Left forelimb (tissue), 1 donor: ENCODE measurements at places on chromosomes 2 and 18.

GRCh38 chr2:206069417-206069816, 16.6 kb downstream of the INO80D start:
- no peak for DNase-seq

- no peak for DNase-seq
Observed at GRCh38 chr2:233853353-233853752, 982 bp downstream of the HJURP start.

GRCh38 chr2:231213931-231214642, 15.7 kb downstream of the ARMC9 start:
- DNase-seq = no peak

DNA sequence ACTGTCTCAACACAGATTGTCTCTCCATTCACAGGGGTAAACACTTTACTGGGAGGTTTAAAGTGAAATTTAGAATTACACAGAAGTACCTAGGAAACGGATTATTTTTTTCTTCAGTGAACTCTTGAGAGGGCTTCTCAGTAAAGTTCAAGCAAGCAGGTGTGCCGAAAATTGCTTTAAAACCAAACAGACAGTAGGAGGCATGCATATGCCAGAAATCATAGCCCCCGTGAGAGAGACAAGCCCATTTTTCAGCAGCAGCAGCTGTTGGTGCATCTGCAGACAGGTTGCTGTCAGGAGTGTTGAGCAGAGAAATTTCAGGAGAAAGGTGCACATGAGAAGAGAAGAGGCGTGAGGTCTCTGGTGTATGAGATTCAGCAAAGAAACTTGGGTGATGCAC, 2115.5 kb upstream of the CELF4 start:
- no peak for DNase-seq

GRCh38 chr2:205375461-205376448, 306.5 kb upstream of the NRP2 start:
- DNase-seq = no peak

DNA sequence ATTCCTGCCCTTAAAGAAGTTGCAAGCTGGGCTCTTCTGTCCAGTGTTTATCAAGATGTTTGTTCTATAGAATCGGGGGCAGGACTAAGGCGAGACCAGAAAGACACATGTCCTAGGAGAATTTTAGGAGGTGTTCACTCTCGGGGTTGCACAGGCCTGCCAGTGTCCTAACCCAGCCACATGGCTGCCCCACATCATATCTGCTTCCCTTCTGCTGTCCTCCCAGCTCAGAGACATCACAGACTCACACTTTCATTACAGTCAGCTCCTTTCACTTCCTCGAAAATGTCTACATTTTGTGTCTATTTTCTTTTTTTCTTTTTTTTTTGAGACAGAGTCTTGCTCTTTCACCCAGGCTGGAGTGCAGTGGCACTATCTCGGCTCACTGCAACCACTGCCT, 10.7 kb upstream of the MRO start:
- DNase-seq = no peak

- DNase-seq = no peak
Observed at GRCh38 chr2:38432820-38433606, 55.9 kb upstream of the ATL2 start.

- DNase-seq = no peak
Observed at GRCh38 chr2:234966340-234966739, 14.5 kb downstream of the SH3BP4 start.

DNA sequence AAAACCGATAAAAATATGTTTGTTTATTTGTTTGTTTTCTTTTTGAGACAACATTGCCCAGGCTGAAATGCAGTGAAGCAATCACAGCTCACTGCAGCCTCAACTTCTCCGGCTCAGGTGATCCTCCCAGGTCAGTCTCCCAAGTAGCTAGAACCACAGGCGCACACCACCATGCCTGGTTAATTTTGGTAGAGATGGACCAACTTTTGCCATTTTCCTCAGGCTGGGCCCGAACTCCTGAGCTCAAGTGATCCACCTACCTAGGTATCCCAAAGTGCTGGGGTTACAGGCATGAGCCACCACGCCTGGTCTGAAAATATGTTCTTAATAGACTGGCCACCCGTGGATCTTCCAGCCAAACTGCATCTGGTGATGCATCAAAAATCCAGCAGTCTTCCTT, 1482.7 kb upstream of the NXPH2 start:
- DNase-seq = no peak

- DNase-seq = no peak
Observed at GRCh38 chr2:172782506-172783164, 47.0 kb downstream of the RAPGEF4 start.

DNA sequence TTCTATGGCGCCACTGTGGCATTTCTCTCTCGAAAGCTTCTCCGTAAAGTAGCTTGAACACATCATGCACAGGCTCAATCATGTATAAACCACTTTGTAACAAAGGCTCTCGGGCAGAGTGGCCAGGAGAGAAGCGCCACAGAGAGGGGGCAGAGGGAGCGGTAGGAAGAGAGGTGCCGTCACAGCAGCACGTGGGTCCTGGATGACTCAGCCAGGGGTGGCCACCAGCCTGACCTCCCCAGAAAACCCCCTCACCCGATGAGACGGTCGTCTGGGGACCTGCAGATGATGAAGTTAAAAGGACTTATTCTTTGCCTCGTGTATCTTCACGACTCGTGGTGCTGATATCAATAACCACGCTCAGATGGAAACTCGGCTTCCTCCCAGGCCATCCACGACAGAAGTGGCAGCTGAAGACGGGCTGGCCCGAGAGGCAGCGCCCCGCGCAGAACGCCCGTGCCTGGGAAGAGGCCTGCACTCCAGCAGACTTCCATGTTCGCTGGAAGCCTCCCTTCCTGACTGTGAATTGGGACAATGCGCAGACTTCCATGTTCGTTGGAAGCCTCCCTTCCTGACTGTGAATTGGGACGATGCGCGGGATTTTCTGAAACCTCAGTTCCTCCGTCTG, 46.4 kb upstream of the MTCL1 start:
- no peak for DNase-seq

DNA sequence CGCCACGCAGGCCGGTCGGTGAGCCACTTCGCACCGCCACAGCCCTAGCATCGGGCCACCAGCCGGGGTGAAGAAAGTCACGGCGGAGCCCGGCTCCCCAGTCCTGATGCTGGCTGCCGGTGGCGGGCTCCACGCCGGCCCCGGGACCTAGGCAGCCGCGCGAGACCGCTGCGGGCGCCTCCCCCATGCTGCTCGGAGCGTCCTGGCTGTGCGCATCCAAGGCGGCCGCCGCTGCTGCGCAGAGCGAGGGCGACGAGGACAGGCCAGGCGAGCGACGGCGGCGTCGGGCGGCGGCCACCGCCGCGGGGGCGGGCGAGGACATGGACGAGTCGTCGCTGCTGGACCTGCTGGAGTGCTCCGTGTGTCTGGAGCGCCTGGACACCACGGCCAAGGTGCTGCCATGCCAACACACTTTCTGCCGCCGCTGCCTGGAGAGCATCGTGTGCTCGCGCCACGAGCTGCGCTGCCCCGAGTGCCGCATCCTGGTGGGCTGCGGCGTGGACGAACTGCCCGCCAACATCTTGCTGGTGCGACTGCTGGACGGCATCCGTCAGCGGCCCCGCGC, 433 bp downstream of the SH3RF3 start:
- peak; percentile 75 for DNase-seq

DNA sequence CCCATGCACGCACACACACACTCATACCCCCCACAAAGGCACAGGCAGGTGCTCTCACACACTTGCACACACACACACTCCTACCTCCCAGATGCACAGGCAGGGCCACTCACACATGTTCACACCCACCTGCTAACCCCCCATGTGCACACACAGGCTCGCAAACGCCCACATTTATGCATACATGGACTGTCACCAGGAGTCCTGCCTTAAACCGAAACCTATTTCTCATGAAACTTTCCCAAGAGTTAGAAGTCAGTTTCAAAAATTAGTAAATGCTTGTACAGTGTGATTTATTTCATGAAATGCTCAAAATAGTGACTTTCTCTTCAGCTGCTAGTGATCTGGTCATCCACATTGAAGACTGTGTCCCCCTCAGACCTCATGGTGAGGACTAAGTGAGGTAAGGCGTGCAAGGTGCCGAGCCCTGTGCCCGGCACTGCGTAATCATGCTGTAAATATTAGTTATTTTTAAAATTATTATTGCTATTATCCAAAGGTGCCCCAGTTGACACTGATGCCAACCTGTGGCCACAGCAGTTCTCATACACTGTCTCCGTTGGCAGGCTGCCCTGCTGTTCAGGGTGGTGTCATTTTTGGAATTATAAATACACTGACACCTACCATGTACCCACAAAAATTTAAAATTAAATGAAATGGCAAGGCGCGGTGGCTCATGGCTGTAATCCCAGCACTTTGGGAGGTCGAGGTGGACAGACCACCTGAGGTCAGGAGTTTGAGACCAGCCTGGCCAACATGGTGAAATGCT, 12.4 kb downstream of the CNNM4 start:
- DNase-seq = no peak

GRCh38 chr2:74179063-74179865, 585 bp upstream of the MOB1A start:
- DNase-seq = no peak

- DNase-seq = no peak
Observed at GRCh38 chr18:32669549-32670165, 103.2 kb downstream of the KLHL14 start.

- no peak for DNase-seq
Observed at GRCh38 chr2:190882411-190882766, 1.8 kb downstream of the GLS start.
